ENCODE measurements at places on chromosomes 2 and 18. TPM values are rescaled to one million over a fixed set of nuclear protein-coding genes. Genes with fewer than 3 reads are reported as not detected.

GRCh38 chr18:57027190-57027708, 119.6 kb upstream of the BOD1L2 start:
- DNase-seq: no peak

- no peak for DNase-seq
Measured at GRCh38 chr18:35484034-35484433, 13.7 kb downstream of the INO80C start.

DNA sequence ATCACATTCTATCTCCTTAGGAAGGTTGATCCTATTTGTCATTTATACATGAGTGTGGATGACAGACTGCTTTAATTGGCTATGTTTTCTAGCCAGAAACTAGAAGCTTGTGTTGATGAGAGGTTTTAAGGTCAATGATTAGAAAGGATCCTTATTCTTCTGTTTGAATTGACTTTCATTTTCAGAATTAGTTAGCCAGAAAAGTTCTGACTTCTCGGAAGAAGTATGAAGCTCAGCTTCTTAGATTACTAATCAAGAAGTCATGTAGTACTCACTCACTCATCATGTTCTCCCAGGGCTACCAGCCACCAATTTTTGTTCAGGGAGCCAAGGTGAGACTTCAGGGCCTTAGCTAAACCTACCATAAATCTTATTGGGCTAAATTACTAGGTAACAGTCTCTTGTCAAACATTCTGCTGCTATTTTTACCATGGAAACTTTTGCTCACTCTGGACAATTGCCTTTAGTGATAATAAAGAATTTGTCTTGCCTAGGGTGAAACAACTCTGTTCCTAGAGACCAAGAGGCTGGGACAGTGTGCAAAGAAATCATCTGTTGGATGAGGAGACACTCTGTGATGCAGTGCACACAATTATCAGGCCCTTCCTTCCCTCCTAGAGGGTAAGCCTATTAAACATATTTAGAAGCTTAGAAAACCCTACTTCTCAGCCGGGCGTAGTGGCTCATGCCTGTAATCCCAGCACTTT, 111.6 kb upstream of the DNMT3A start:
- no peak for DNase-seq

GRCh38 chr18:73235491-73235890, 367.7 kb upstream of the NETO1 start:
- DNase-seq: peak; percentile 98

- DNase-seq: no peak
Measured at GRCh38 chr2:212193056-212193455, 345.5 kb downstream of the ERBB4 start.

DNA sequence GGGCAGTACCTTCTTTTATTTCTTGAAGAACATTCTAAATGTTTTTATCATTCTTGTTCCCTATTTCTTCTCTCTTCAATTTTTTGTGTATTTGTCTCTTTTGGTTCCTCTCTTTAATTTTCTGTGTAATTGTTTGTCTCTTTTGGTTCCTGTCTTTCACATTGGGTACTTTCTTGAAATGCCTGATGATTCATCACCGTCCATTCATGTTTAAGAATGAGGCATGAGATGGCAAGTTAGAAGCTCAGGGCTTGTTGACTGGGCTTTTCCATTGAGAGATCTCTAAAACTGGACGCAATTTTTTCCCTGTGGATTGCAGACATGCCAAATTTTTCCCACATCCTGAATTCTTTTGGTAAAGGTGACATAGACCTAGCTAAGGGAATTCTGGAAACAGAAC, 33.7 kb upstream of the IL1R2 start:
- DNase-seq: peak; percentile 86

- DNase-seq: no peak
Measured at GRCh38 chr2:221195829-221196228, 376.3 kb downstream of the EPHA4 start.

DNA sequence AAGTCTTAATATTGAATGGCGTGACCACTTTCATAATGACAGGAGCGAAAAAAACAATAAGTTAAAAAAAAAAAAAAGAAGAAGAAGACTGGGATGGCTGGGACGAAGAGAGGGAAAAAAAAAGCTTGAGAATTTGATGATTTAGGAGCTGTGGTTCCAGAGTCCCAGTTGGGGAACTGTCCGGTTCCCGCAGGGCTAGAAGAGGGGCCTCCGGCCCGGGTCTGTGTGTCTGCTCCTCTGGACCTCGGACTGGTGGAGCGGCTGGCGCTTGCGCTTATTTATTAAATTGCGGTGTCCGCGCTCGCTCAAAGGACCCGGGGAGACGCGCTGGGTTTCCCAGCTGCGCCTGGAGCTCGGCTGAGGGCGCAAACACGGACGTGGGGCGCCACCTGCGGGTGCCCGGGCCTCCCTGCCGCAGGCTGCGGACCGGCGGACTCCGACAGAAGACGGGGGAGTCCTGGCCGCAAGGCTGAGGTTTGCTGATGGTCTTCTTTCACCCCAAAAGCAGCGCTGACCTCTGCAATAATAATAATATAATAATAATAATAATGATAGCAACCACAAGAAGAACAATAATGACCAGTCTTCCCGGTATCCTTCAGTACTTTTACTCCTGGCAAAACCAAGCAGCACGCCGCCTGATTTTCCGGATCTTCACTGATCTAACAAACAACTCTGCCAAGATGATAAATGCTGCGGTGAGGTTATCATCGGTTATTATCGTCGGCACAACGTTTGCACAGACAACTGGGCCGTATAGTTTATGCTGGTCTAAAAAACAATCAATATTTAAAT, at the start of gene CBLN2:
CBLN2 (minus strand) TSS at position 251 of the 795 bp plus-strand sequence. CDS start 2,182 bp downstream, outside the sequence.
- DNase-seq: peak; percentile 7

- DNase-seq: no peak
Measured at GRCh38 chr2:83051538-83052170, 1407.4 kb downstream of the SUCLG1 start.

DNA sequence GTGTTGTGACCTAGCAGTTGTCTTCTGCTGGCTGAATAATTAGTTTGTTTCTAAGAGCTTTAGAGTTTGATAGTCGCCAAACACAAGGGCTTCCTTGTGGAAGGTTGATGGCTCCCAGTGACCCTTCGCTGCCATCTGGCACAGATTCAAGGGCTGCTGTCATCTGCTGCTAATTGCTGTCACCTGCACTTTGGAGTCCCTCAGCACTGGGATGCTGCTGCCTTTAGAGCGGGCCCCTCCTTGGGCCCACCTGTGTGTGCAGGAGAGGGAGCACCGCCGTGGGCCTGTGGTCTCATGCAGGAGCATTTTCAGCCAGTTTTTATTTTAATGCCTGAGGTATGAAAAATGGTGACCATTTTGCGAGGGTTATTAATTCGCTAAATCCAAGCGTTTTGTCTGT, 154.0 kb upstream of the NFATC1 start:
- no peak for DNase-seq

GRCh38 chr18:59941331-59941730, 41.5 kb downstream of the PMAIP1 start:
- DNase-seq: no peak

DNA sequence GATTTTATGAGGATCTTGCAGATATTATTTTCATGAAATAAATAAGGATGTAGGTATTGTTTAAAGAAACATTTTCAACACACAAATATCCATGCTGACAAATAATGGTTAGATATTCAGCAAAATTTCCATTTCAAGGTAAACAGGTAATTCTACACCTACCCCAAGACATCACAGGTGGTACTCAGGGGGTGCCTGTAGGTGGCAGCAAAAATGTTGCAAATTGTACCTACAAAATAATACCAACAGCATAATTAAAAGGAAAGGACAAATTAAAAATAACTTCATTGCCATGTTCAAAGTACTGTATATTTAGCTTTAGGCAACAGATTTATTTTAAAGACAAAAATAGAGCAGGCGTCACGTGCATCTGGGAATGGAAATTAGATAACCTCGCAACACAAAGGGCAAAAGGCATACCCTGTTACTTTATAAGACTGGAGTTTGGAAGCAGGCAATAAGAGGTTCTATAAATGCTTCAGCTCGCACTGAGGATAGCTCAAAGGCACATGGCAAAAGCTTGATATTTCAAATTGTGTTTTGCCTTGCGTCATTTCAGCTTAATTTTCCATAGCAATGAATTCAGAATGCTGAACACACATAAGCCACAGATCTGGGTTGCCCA, 630.5 kb downstream of the TDRD15 start:
- DNase-seq: peak; percentile 1

DNA sequence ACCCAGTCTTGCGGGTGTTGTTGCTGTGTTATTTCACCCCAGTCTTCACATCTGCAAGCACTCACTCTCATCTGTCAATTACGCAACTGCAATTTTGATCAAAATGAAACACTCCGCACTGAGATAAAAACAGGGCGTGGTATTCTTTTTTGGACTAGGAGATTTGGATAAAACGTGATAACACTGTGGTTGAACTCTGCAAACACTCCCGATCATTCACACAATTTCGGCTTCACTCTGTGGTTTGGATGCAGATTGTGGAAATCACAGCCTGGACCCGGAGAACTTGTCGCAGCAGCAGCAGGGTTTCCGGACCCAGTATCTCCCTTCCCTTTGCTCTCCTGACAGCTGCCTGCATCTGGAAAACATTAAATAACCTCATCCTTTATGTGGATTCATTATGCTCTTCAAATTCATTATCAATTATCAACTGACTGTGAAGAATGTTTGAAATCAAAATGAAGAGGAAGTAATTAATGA, 49.4 kb upstream of the APCDD1 start:
- no peak for DNase-seq

GRCh38 chr2:71776227-71776626, 322.9 kb downstream of the DYSF start:
- no peak for DNase-seq

DNA sequence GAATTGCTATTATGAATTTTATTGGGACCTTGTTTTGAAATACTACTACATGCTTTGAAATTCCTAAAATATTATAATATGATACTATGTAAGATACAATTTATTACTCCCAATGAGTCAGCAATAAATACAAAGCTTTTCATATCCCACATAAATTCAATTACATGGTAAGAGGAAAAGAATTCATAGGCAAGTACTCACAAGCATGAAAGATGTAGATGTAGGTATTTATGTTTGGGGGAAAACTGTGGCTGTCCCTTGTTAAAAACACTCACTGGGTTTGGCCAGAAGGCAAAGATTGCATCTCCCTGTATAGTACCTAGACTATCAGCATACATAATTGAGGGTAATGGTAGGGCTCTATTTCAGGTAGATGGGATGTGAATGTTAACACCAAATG, 90.4 kb downstream of the MBD2 start:
- no peak for DNase-seq

DNA sequence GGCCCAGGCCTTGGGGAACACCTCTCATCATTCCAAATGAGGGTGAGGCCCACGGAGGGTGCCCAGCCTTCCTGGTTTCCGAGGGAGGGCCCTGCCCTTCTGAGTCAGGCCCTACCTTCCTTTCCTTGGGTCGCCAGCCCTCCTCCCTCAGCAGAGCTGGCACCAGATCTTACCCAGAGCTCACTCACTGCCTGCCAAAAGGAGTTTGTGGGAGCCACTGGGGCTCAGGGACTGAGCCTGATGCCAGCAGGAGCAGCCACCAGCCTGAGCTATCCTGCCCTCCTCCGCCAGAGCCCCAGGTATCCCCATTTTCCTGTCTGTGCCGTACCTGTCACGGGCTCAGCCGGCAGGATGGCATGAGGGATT, 64.1 kb downstream of the NRP2 start:
- peak; percentile 48 for DNase-seq

DNA sequence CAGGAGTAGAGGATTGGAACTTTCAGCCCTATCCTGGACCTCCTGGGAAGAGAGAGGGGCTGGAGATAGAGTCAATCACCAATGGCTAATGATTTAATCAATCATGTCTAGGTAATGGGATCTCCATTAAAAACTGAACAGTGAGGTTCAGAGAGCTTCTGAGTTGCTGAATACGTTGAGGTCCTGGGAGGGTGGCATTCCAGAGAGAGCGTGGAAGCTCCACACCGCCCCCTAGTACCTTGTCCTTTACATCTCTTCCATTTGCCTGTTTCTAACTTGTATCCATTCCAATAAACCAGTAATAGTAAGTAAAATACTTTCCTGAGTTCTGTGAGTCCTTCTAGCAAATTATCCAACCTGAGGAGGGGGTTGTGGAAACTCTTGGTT, 101.7 kb downstream of the B3GNT2 start:
- DNase-seq: no peak

GRCh38 chr2:179226961-179227259, 37.7 kb downstream of the SESTD1 start:
- DNase-seq: no peak

GRCh38 chr2:183123959-183124221, 353 bp upstream of the NUP35 start:
- no peak for DNase-seq

DNA sequence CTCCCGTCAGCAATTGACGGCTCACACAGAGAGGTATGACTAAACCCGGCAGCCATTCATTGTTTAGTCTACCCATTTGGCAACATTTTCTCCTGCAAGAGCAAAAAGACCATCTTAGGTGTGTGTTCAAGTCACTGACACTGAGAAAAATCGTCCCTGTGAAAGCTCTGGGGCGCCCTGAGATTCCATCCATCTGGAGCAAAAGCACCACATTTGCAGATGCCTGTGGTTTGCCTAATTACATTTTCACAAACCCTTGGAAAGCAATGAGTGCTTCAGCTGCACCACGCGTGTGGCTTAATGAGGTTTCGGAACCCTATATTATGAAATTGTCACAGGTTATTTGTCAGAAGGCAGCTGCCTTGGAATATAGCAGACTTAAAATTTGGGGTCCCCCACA, 110.7 kb upstream of the PTPRM start:
- no peak for DNase-seq

GRCh38 chr2:138469411-138469810, 32.2 kb upstream of the SPOPL start:
- DNase-seq: no peak

DNA sequence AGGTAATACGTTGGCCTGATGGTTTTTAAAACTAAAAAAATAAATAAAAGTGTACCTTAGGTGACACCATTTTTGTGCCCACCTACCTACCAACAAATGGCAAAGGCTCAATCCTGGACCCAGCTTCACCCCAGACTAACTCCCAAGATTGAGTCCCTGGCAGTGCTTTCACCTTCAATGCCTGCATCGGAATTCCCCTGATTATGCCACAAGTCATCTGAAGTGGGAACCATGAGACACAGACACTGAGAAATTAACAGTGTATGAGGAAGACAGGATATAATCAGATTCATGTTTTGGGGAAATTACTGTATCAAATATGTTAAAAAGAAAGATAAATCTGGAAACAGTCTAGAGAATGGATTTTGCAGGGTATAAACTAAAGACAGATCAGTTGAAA, 41.6 kb downstream of the ZBTB14 start:
- no peak for DNase-seq

RGPD4 gene
- under 0.01 TPM for total RNA-seq

LHCGR gene
- total RNA-seq: not detected

CHMP3 gene
- 105 TPM for total RNA-seq

DSC3 gene
- 0.69 TPM for total RNA-seq

PAX8 gene
- 86.5 TPM for total RNA-seq

PRKAG3 gene
- not detected for total RNA-seq

SALL3 gene
- 0.17 TPM for total RNA-seq

WDR12 gene
- 38.4 TPM for total RNA-seq

GBX2 gene
- total RNA-seq: not detected

PEX13 gene
- 42.5 TPM for total RNA-seq

HOXD1 gene
- total RNA-seq: 15.7 TPM

CAMKMT gene
- total RNA-seq: 10.0 TPM

FOXI3 gene
- not detected for total RNA-seq

EMX1 gene
- total RNA-seq: 0.35 TPM

DYNC1I2 gene
- total RNA-seq: 222 TPM

LYG1 gene
- not detected for total RNA-seq

Measured in renal cortical epithelial cell (primary cell).